ENCODE measurements at places on chromosomes 1 and 21.

DNA sequence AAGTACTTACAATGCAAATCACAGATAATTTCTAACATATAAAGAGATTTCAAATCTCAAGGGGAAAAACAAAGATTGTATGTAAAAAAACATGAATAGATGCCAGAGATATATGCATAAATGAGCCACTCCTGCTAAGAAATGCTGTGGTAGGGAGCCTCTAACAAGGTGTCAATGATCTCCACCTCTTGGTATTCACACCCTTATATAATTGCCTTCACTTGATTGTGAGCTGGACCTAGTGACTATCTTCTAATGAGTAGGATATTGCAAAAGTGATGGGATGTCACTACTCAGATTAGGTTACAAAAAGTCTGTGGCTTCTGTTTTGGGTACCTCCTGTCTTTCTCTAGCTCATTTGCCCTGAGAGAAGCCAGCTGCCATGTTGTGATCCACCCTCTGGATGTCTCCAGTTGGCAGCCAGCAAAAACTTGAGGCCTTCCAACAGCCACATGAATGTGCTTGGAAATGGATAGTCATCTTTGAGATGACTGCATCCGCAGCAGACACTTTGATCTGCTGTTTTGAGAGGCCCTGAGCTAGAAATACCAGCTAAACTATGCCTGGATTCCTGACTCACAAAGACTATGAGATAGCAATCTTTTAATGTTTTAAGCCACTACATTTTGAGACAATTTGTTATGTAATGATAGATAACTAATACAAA, 196.1 kb upstream of the FGGY start:
- no peak for DNase-seq

DNA sequence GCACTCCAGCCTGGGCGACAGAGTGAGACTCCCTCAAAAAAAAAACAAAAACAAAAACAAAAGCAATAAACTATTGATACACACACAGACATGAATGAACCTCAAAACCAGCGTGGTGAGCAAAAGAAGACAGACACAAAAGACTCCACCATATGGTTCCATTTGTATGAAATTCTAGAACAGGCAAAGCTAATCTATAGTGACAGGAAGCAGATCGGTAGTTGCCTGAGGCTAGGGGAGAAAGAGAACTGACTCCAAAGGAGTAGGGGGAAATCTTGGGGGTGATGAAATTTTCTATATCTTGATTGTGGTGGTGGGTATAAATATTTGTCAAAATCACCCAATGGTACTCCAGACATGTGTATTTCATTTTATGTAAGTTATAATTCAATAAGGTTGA, 20.9 kb downstream of the LACTBL1 start:
- no peak for DNase-seq

DNA sequence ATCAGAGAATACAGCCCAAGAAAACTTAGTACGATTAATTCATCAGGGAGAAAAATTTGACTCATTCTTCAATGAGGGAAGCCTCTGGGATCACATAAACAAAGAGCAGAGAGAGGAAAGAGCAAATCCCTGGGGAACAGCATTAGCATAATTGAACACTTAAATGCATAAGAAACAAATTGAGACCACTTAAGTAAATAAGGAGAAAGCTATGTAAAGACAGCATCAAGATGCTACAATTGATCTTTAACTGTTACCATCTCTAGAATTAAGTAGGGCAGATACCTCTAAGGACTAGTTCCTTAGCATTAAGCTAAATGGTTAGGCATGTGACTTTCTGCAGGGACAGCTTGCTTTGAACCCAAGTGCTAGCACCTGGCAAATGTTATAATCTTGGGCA, 265.1 kb upstream of the NEGR1 start:
- no peak for DNase-seq

GRCh38 chr1:27487966-27488884, 1.7 kb downstream of the WASF2 start:
- DNase-seq: no peak

DNA sequence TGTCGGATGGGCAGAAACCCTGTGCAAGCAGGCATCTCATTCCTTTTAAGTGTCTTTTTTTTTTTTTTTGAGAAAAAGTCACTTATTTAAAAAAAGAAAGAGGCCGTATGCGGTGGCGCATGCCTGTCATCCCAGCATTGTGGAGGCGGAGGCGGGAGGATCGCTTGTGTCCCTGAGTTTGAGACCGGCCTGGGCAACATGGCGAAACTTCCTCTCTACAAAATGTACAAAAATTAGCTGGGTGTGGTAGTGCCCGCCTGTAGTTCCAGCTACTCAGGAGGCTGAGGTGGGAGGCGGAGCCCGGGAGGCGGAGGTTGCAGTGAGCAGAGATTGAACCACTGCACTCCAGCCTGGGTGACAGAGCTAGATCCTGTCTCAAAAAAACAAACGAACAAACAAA, 1.7 kb downstream of the GPR137B start:
- no peak for DNase-seq

DNA sequence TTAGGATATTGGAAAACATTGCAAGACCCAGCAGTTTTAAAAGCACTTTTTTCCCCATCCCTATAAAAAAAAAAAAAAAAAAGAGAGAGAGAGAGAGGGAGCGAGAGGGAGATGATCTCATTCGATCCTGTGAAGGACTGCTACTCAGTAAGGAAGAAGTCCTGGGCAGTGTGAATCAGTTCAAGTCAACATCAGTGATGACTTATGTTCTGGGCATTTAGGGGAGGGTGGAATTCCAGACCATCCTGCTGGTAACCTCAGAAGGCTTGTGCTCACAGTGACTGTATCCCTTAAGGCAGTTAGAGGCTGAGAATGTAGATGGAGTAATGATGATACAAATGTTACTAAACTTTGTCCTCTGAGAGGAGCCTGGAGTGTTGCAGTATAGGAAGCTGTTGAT, 151.4 kb downstream of the TGFB2 start:
- no peak for DNase-seq

DNA sequence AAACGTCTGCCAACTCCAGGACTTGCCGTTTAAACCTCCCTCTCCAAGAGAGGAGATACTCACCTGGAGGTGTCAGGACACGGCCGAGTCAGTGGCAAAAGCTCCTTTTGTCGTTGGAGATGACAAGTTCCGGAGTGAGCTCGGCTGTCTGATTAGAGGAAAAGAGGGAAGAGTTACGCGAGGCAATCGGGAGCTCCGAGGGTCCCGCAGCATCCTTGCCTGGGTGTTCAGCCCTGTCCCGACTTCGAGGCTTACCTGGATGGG, 497 bp downstream of the ID3 start:
- DNase-seq: no peak

Data from GM19239 (cell line).